ENCODE measurements at places on chromosomes 4 and X.

- DNase-seq, result no peak
These were observed 181.3 kb upstream of the STK26 start for GRCh38 chrX:131841496-131842437.

- no peak for DNase-seq
These were observed 228.7 kb downstream of the PPP3CA start for GRCh38 chr4:101118617-101119016.

DNA sequence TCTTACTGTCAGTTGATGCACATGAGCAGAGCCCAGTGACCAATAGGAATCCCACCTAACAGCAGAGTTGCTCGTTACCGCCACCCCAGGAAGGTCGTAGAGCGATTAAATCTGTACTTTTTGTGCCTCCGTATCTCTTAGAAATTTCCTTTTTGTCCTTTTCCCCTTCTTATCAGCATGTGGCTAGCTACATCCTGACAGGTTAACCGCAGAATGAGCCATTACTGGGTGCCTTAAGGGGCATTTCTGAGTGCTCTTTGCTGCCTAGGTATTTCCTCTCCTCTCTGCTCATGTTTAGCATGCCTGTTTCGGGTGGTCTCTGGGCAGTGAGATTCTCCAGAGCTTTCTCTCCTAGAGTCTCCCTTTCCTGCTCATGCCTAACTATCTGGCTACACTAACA is 530.5 kb downstream of the FAM133A start:
- DNase-seq, result no peak

- no peak for DNase-seq
These were observed 141.7 kb upstream of the SCML1 start for GRCh38 chrX:17595456-17596035.
